GM03348 (cell line): ENCODE measurements at places on chromosomes 5 and 9.

DNA sequence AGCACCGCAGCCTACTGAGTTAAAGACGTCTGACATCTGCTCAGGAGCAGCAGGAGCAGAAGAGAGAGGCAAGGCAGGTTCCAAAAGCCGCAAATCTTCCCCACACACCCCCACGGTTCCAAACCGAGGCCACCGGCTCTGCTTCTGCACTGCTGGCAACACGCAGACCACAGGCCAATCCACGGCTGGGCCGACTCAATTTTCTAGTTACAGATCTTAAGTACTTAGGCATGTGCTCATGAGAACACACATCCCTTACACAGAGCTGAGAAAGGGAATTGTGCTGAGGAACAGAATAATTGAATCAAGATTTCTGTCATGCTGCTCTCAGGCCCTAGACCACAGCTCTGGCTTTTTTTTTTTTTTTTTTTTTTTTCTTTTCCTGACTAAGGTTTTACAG lies 32.6 kb downstream of the PAX5 start:
- no peak for DNase-seq

GRCh38 chr5:96431376-96432187 lies 1.5 kb downstream of the PCSK1 start:
- peak; percentile 55 for DNase-seq

- DNase-seq: no peak
These were observed 104.9 kb upstream of the SLCO6A1 start for GRCh38 chr5:102603670-102604069.

GRCh38 chr5:67170767-67171166 lies 25.8 kb downstream of the CD180 start:
- no peak for DNase-seq

GRCh38 chr5:172901012-172901780 lies 58.0 kb upstream of the RPL26L1 start:
- DNase-seq: no peak

DNA sequence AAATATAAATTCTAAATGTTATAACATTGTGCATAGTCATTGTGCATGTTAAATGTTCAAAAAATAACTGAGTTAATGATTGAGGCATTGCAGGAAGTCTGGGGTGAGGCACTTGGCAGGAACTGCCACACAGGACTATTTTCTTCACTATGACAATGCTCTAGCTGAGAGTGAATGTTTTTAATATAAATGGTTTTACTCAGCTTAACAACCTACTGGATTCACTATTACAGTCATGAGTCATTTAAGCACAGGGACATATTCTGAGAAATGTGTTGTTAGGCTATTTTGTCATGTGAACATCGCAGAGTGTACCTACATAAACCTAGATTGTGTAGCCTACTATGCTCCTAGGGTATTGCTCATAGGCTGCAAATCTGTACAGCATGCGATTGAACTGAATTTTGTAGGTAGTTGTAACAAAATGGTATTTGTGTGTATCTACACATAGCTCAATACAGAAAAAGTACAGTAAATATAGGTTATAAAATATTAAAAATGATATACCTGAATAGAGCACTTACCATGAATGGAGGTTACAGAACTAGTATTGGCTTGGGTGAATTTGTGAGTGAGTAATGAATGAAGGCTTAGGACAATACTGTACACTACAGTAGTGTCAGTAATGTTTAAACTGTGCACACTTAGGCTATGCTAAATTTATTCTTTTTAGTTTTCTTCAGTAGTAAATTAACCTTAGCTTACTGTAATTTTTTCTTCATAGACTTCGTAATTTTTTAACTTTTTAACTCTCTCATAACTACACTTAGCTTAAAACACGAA lies 346.1 kb upstream of the PTGER4 start:
- no peak for DNase-seq

- peak; percentile 83 for DNase-seq
These were observed at the start of gene ZNF883 for GRCh38 chr9:113011911-113012381. Gene ZNF883 (minus strand): TSS chr9:113012192.

DNA sequence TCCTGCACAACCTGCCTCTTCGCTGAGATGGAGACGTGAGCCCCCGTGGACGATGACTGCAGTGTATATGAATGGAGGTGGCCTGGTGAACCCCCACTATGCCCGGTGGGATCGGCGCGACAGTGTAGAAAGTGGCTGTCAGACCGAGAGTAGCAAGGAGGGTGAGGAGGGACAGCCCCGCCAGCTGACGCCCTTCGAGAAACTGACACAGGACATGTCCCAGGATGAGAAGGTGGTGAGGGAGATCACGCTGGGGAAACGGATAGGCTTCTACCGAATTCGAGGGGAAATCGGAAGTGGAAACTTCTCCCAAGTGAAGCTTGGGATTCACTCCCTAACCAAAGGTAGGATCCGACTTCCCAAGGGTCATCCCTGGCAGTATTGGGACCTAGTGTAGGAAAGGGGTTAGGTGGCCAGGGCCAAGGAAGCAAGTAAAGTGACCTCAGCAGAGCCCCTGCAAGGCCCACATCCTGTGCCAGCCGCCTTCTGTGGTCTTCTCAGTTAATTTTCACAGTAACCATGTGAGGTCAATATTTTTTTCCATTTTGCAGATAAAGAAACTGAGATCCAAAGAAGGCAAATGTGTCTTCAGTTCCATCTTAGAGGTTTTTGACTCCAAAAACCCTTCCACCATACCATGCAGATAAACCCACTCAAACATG lies 53.8 kb downstream of the NIM1K start:
- no peak for DNase-seq

DNA sequence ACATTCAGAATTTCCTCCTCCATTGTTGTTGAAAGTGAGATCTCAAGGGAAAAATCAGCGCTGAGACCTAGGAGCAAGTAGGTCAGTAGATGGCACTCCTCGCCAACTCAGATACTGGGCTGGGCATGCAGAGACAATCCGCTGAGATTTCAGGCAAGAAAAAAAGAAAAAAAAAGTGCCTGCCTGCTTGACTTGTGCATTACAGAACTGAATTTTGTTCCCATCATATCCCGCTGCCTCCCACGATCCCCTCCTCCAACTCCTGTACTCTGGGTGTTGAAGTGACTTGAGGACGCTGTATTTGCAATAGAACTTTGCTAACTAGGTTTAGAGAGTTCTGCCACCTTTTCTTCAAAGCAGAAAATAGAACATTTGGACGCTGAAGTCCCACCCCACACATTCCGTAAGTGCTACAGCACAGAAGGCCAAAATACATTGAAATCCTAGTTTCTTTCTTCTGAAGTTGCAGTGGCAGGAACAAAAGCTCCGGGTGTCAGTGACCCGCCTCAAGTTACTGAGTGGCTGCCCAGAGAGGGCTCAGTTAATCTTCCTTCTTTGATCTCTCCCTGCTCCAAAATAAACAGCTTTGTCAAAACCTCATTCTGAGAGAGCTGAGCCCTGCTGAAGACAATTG lies 265.8 kb downstream of the MLLT3 start:
- peak; percentile 80 for DNase-seq

- peak; percentile 73 for DNase-seq
These were observed 2.9 kb upstream of the ICE1 start for GRCh38 chr5:5419291-5420210.

GRCh38 chr5:54828151-54828550 lies 157.2 kb downstream of the ESM1 start:
- DNase-seq: no peak

DNA sequence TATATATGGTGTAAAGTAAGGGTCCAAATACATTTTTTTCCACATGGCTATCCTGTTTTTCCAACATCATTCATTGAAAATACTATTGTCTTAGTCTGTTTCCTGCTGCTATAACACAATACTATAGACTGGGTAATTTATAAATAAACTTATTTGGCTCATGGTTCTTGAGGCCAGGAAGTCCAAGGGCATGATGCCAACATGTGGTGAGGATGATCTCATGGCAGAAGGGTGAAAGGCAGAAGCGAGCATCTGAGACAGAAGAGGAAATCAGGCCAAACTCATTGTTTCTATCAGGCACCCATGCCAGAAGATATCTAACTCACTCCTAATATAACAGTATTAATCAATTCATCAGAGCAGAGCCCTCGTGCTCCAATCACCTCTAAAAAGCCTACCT lies 42.6 kb downstream of the ANKRD55 start:
- peak; percentile 37 for DNase-seq

GRCh38 chr5:6473284-6473683 lies 24.6 kb downstream of the UBE2QL1 start:
- DNase-seq: no peak
